GM23248 (cell line): ENCODE measurements at places on chromosomes 7 and 10.

DNA sequence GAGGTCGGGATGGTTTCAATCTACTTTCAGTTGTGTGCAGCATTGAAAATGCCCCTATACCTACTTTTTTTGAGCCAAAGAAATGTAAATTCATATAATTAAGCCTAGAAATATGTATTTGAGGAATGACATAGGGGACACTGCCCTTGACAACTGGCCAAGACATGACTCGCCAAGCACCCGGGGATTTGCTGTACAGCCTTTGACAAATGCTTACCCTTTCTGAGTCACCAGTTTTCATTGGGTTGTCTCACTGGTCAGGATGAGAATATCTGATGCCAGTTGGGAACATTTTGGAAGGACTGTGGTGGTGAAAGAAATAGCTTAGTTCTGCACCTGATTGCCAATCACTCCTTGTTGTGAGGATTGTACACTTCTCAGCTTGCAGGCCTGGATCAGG lies 166.8 kb upstream of the HABP2 start:
- peak; percentile 86 for DNase-seq

- DNase-seq, result peak; percentile 49
Measured at GRCh38 chr7:712381-713138, 13.9 kb upstream of the DNAAF5 start.

DNA sequence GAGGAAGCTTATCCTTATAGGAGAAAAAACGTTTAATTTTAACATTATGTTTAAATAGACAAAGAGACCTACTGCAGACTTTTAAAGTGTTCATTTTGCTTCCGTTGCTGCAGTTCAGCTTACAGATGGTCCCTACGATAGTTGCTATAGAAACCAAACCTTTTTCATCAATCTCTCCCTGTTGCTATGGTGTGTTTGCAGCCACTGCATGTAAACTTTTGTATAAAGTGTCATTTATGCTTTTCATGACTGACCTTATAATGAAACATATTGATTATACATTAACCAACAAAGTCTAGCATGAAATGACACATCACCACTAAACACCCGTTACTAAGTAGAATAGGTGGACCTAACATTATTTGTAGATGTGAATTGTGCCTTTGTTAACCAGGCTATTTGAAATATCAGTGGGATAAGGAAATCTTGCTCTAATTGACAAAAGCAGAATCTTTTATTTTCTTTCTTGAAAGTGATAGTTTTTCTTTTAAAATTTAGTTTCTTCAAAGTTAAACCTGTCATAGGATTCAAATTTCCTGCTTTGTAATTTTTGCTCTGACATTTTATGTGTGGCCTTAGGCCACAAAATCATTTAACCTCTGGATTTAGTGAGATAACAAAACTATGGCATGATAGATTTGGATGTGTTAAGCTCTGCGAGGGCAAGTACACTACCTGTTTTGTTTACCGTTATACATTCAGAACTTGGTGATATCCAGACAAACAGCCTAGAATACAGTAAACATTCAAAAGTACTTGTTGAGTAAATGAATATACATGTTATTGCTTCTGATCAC lies 64.0 kb downstream of the CACNB2 start:
- DNase-seq, result no peak

GRCh38 chr7:154753226-154753625 lies 249.7 kb downstream of the PAXIP1 start:
- DNase-seq, result no peak

DNA sequence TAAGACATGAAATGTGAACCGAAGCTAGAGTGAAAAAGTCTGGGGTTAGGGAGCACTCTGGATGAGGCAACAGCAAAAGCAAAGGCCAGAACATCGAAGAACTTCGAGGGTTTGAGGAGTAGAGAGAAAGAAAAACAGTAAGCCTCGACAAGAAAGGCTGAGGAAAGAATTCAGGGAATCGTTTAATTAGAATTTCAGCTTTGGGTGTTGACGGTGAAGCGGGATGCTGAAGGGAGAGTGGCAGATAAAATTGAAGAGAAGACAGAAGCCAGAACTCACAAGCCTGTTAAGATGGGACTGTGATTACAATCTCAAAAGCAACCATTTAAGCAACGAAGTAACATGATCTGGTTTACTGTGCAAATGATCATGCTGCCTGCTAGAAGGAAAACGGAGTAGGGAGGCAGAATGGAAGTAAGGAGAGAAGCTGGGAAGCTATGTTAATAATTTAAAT lies 2.1 kb downstream of the TRDMT1 start:
- peak; percentile 74 for DNase-seq
